ENCODE measurements at places on chromosomes 1 and 21.

GRCh38 chr1:225849925-225850324, 32.3 kb downstream of the TMEM63A start:
- DNase-seq: no peak

DNA sequence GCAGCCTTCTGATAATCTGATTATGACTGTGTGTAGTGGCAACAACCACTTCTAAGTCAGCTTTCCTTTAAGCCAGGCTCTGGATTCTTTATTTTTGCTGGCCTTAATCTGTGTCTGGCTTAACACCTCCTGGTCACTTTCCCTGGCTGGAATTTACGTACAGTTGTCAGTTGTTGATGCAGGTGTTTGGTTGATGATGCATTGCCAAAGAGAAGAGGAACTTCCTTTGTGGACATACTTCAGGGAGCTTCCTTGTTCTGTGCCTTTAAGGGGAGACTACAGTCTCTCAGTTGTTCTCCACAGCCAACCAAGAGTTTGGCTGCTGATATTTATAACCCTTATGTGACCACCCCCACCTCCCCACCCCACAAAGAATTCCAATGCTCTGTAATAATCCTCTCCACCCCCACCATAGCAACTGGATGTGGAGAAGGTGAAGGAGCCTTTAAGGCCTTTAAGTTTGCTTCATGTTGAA, 96.0 kb upstream of the BMP8A start:
- peak; percentile 65 for DNase-seq

- DNase-seq: no peak
These were observed 107.1 kb upstream of the OLIG2 start for GRCh38 chr21:32918478-32919120.

DNA sequence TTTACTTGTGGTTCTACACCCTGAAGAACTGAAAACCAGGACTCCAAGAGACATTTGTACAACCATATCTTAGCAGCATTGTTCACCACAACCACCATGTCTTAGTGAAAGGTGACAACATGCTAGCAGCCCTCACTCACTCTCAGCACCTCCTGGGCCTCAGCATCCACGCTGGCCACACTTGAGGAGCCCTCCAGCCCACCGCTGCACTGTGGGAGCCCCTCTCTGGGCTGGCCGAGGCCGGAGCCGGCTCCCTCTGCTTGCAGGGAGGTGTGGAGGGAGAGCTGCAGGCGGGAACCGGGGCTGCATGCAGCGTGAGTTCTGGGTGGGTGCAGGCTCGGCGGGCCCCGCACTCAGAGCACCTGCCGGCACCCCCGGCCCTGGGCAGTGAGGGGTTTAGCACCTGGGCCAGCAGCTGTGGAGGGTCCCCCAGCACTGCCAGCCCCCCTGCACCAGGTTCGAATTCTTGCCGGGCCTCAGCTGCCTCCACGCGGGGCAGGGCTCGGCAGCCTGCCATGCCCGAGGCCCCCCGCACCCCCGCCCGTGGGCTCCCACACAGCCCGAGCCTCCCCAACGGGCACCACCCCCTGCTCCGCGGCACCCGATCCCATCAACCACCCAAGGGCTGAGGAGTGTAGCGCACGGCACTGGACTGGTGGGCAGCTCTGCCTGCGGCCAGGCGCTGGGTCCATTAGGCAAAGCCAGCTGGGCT, 9.2 kb downstream of the C1orf159 start:
- DNase-seq: no peak

Data from RWPE1 (cell line).